Hypothalamus (tissue), 51 donors: ENCODE measurements at places on chromosomes 1 and 21.

DNA sequence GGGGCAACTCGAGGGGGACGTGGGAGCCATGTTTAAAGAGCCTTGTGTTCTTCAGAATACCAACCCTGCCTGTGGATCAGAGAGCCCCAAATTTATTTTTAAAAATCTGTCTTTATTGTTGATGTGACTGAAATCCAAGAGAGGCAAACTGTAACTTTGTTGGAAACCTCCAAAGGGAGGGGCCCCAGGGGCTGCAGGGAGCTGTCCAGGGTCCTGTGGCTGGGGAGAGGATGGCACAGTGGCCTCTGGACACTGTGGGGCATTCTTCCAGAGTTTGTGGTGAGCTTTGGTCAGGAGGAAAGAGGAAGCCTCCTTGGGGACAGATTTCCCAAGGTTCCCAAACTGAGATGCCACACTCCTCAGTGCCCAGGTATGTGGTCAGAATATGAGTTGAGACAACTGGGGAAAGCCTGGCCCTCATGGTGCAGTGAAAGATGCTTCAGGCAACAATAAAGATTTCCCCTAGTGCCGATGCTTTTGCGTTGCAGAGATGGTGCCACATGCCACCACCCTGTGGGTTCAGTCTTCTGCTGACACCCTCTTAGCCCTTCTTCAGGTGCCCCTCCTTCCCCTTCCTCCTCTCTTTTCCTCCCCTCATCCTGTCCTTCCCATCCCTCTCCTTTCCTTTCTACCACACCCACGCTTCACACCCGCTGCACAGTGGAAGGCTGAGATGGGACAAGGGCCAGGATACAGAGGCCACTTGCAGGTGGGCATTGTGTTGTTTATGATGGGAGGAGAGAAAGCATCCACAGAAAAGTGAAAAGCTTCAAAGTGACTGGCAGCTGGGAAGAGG, 122.1 kb downstream of the UCK2 start:
- no peak for DNase-seq

GRCh38 chr1:65524931-65525265, 104.4 kb downstream of the LEPR start:
- DNase-seq: no peak

DNA sequence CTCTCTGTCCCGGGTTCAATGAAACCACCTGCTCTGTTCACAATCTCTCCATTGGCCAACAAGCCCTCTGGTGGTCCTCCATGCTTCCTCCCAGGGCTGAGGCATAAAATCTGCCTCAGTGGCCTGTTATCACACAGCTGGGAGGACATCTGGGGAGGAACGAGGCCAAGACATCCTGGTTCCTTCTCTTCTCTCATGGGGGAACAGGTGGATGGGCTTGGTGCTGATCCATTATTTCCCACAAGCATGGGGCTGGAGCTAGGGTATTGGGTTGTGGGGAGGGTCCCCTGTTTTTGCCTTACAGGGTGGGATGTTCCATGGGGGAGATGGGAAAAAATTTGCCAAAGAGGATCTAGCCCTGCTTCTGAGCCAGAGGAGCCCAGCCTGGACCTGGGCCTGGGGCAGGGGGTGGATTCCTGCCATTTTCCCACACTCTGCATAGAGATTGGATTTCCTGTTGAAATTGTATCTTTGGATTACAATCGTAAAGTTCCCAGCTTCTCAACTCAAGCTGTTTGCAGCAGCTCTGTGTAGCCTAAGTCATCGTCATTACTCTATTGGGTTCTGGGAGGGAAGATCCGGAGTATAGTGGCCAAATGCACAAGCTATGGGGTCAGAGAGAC, 124.7 kb downstream of the NAV1 start:
- DNase-seq: no peak

DNA sequence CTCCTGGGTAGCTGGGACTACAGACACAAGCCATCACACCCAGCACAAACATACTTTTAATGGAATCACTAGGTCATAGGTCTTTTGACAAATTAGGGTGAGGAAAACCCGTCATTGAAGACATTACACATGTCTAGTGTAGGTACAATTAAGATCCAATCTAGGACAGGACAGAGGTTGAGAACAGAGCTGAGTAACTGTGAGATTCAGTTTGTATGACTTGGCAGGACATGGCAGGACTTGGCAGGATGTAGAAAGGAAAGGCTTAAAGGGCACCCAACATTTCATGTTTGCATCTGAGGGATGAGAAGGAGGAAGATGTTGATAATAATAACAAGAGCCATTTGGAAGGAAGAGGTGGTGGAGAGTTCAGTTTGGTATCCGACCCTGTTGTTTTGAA, 483.8 kb downstream of the PCP4 start:
- no peak for DNase-seq

- no peak for DNase-seq
Measured at GRCh38 chr1:162682013-162682419, 49.8 kb downstream of the DDR2 start.

- peak; percentile 64 for DNase-seq
Measured at GRCh38 chr1:204074274-204075138, 1.6 kb downstream of the SOX13 start.

GRCh38 chr1:241330619-241331327, 26.2 kb downstream of the RGS7 start:
- DNase-seq: no peak

- no peak for DNase-seq
Measured at GRCh38 chr1:243234978-243235647, 20.0 kb downstream of the CEP170 start.

GRCh38 chr1:92764116-92764515, 20.8 kb downstream of the EVI5 start:
- DNase-seq: no peak

DNA sequence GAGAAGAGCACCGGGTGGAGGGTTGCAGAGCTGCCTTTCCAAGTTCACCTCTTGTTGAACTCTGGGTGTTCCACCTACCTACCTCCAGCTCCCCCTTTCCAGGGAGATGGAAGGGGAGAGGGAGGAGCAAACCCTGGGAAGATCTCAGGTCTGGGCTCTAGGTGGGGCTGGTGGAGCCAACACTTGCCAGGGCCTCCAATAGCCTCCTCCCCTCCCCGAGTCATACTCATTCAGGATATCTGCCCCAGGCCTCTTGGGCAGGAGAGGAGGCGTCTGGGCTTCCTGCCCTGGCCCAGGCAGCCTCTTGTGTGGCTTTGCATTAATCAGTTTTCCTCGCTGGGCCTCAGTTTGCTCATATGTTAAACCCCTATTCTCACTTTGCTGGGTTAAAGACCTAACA, 13.4 kb downstream of the RAP1GAP start:
- no peak for DNase-seq

- DNase-seq: no peak
Measured at GRCh38 chr1:176617881-176618280, 154.9 kb downstream of the PAPPA2 start.

- DNase-seq: no peak
Measured at GRCh38 chr21:35048706-35049617, at the start of gene RUNX1. Gene RUNX1 (minus strand): TSS chr21:35049302.

DNA sequence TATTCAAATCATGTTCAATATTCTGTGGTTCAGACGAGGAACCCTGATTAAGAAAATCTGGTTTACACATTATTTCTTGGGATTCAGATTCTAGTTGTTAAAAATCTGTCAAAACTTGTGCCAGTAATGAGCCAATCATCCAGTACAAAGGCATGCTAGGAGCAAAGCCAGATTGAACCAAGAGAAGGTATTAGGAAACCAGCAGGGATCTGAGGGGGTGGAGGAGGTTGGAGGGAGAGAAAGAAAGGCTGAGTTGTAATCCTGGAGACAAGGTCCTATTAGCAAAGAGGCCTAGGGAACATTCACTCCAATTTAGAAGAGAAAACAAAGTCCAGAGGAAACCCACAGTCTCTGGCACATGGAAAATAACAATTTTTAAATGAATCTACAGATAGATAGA, 352.9 kb downstream of the LTN1 start:
- DNase-seq: no peak

GRCh38 chr21:42424914-42425541, 21.3 kb downstream of the UBASH3A start:
- no peak for DNase-seq

DNA sequence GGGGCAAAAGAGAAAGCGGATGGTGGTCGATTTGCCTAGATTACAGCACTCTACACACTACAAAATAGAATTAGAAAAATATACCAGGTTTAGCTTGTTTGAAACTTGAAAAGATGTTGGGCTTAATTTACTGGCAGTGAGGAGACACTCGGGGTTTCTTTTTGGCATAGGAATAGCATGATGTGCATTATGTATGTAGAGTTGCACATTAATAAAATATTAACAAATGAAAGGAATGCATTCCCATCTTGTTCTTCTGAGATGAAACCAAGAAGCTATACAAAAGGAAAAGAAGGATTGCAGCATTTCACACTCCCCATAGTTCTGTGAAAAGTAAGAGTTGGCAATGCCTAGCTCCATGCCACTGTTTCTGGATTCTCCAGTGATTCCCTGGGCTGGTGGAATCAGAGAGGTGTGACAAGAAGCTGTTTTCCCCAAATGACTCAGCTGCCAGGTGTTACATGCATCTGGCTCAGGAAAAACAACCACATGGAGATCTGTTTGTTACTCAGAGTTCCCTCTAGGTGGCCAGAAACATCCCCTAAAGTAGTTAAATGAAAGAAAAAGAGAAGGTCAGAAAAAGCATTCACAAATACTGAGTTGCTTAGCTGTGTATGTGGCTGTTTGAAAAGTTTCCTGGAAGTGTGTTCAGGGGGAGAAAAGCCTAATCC, 115.6 kb downstream of the UCK2 start:
- DNase-seq: no peak

GRCh38 chr1:31617218-31617915, at the start of gene HCRTR1:
Gene HCRTR1 (plus strand): TSS chr1:31617689. CDS start chr1:31619193, 1,504 bp downstream.
- no peak for DNase-seq

DNA sequence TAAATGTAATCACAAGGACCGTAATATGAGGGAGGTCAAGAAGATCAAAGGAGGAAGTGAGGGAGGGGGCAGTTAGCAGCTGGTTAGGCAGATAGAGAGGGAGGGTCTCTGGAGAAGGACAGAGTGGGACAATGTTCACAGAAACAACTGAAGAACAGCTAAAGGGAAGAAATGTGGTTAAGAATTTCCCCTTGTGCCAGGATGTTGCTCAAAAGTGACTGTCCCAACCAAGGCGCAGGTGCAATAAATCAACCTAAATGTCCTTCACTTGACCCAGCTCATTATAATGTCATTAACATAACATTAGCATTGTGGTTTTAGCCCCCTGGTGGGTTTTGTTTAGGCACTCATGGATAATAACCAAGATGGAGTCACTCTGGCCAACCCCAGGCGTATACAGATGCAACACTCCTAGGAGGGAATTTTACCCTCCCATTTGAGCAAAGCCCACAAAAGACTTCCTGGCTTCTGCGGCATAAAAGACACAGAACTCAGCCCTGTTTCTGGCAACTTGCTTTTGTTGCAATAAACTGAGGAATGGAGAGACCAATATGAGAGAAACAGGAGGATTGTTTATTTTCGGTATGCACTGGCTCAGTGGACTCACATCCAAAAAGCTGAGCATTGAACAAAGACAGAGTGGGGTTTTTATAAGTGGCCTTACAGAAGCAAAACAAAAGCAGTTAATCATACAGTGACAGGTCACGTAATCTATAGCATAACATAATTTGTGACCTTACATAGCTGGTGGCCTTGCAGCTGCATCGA, 7.3 kb upstream of the CA6 start:
- DNase-seq: no peak

GRCh38 chr1:94623560-94624148, 82.1 kb upstream of the F3 start:
- no peak for DNase-seq
